T-cell (primary cell): ENCODE measurements at places on chromosomes 5 and 9. TPM values are rescaled to one million over a fixed set of nuclear protein-coding genes. Genes with fewer than 3 reads are reported as not detected.

The KLHL9 gene
- total RNA-seq: 16.5 TPM

The LCN12 gene
- 2.2 TPM for total RNA-seq

DNA sequence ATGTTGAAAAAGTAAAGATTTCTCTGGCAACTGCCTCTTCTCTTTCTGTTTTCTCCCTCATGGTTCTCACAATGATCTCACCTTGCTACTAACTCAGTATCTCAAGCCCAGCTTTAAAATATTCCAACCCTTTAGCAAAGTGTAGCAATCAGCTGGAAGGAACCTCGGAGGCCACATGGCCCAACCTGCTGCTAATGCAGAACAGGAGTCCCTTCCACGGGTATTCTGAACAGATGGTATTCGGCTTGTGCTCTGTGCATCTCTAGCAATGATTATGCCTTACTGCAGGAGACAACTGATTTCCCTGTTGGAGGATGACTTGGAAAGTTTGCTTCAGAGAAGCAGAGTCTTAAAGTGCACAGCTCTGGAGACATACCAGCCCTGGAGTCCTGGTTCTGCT, 151.8 kb upstream of the PPP1R2B start:
- no peaks in the 10 kb centered on the region for H3K36me3 ChIP-seq
- no peaks in the 10 kb centered on the region for H3K27me3 ChIP-seq
- DNase-seq: no peak

DNA sequence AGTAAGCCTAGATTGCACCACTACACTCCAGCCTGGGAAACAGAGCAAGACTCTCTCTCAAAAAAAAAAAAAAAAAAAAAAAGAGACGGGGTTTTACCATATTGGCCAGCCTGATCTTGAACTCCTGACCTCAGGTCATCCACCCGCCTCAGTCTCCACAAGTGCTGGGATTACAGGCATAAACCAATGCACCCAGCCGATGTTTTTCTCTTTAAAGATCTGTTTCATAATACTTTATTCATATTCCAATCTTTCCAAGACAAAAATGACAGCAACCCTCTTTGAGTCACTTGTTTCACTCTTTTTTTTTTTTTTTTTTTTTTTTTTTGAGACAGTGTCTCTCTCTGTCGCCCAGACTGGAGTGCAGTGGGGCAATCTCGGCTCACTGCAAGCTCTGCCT, 13.6 kb upstream of the LMNB1 start:
- no peak for DNase-seq
- H3K27ac ChIP-seq: no peak overlapping the region
- no peaks in the 10 kb centered on the region for H3K36me3 ChIP-seq
- no peaks in the 10 kb centered on the region for H3K27me3 ChIP-seq
- H3K4me3 ChIP-seq: no peak overlapping the region
- peaks cover 5% of the 10 kb centered on the region for H3K4me1 ChIP-seq

- H3K27me3 ChIP-seq: no peaks in the 10 kb centered on the region
- no peaks in the 10 kb centered on the region for H3K4me1 ChIP-seq
- no peak overlapping the region for H3K4me3 ChIP-seq
- no peak overlapping the region for H3K27ac ChIP-seq
- DNase-seq: no peak
- no peaks in the 10 kb centered on the region for H3K36me3 ChIP-seq
Observed at GRCh38 chr5:55864606-55865541, 13.7 kb downstream of the IL31RA start.

GRCh38 chr5:38941912-38942311, 96.1 kb downstream of the OSMR start:
- H3K27ac ChIP-seq: no peak overlapping the region
- H3K4me1 ChIP-seq: no peaks in the 10 kb centered on the region
- DNase-seq: no peak
- H3K27me3 ChIP-seq: no peaks in the 10 kb centered on the region
- H3K36me3 ChIP-seq: no peaks in the 10 kb centered on the region
- H3K4me3 ChIP-seq: no peak overlapping the region

DNA sequence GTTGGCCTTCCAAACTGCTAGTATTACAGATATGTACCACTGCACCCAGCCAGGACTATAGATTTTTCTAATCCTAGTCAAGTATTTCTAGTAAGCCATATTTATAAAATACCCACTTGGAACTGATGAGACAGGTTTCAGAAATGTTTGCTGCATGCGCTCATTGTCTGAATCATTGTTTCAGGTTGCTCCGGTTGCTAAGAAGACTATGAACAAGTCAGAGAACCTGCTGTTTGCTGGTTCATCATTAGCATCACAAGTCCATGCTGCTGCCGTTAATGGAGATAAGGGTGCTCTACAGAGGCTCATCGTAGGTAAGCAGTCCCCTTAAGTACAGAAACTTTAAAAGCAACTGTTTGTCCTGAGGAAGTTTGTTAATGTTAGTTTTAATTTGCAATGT, 5.3 kb downstream of the INVS start:
- H3K4me1 ChIP-seq: peaks cover 8% of the 10 kb centered on the region
- H3K27me3 ChIP-seq: no peaks in the 10 kb centered on the region
- no peak for DNase-seq
- peaks cover 35% of the 10 kb centered on the region for H3K36me3 ChIP-seq
- H3K4me3 ChIP-seq: no peak overlapping the region
- H3K27ac ChIP-seq: no peak overlapping the region

GRCh38 chr5:155260798-155261197, 247.2 kb downstream of the KIF4B start:
- no peaks in the 10 kb centered on the region for H3K4me1 ChIP-seq
- no peak overlapping the region for H3K27ac ChIP-seq
- no peak for DNase-seq

GRCh38 chr9:9061627-9062026, 1262.0 kb upstream of the DMAC1 start:
- H3K36me3 ChIP-seq: no peaks in the 10 kb centered on the region
- H3K27ac ChIP-seq: no peak overlapping the region
- no peaks in the 10 kb centered on the region for H3K4me1 ChIP-seq
- no peak for DNase-seq
- H3K27me3 ChIP-seq: no peaks in the 10 kb centered on the region
- no peak overlapping the region for H3K4me3 ChIP-seq

DNA sequence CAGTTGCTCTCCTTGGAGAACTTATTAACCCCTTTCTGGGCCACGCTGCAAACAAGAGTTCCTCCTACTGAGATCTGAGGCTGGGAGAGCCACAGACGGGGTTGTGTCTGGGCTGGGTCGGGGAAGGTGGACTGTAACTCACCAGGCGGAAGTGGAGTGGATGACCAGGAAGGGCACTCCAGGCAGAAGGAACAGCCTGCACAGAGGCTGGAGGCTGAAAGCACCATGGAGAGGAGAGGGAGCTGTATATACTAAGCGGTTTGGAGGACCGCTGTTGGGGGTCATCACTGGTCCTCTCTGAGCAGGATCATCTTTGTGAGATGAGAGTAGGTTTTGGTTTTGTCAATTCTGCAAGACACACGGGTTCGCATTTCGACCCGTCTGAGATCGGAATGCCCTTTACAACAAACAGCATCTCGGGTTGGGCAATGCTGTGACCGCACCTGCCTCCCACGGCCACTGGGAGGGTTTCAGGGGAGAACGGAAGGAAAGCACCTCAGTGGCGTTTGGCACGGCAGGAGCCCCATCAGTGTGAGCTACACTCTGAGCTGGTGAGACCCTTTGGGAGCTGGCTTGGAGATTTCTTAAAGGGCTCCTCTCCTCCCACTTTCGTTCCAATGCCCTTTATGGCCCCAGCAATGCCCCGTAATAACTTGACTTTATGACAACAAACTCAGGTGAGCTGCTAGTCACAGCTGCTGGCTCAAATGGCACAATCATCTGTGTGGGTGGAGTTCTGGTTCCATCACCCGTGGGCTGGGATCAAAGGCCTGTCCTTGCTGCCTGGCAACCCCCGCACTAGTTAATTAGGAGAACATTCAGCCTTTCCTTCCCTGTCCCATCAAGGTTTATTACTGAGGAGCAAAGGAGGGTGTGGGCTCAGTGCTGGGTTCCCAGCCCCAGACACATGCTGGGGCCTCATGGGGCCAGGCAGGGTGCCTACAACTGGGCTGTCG, 18.7 kb upstream of the NEURL1B start:
- no peaks in the 10 kb centered on the region for H3K4me1 ChIP-seq
- no peak for DNase-seq
- no peaks in the 10 kb centered on the region for H3K36me3 ChIP-seq
- H3K27me3 ChIP-seq: no peaks in the 10 kb centered on the region
- H3K27ac ChIP-seq: no peak overlapping the region
